ENCODE measurements at places on chromosomes 12 and 14.

DNA sequence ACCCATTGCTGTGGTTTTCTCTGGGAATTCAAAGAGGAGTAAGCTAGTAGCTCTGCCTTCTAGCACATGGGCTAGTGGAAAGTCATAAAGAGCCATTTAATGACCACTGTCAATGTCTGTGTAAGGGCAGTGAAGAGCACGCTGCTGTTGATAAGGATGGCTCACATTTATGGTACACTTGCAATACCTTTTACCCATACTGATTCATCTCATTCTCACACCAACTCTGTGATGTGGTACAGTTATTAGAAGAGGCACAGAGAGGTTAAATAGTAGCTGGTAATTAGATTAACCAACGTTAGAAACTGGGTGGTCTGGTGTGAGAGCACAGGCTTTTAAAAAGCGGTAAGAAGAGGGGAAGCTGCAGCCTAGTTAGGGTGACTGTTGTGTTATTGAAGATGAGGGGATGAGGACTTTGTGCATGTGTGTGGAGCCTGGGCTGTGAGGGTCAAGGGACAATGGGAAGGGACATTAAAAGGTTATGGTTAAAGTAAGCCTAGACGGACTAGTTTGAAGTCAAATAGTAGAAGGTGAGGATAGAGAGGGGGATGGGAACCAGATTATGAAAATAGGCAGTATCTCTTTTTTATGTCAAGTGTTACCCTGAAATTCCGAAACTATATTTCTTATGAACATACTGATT, 25.2 kb downstream of the RASSF3 start:
- no peak for DNase-seq

DNA sequence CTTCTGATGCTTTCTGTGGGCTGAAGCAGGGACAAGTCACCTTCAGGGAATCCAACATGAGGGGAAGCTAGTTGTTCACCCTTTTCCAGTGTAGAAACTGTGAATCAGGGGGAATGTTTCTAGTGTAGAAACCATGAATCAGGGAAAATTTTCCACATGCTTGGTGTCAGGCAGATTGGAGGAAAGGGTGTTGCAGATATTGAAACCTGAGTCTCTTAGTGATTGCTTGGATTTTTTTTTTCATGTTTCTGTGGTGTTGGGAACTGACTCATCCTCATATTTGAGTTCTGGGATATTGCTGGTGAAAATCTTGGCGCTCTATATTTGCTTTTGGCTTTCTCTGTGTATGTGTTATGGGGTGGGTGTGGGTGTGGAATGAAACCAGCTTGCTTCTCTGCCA, 144.5 kb upstream of the FBXO33 start:
- DNase-seq: no peak

GRCh38 chr12:106329231-106329982, 26.9 kb downstream of the TCP11L2 start:
- no peak for DNase-seq

DNA sequence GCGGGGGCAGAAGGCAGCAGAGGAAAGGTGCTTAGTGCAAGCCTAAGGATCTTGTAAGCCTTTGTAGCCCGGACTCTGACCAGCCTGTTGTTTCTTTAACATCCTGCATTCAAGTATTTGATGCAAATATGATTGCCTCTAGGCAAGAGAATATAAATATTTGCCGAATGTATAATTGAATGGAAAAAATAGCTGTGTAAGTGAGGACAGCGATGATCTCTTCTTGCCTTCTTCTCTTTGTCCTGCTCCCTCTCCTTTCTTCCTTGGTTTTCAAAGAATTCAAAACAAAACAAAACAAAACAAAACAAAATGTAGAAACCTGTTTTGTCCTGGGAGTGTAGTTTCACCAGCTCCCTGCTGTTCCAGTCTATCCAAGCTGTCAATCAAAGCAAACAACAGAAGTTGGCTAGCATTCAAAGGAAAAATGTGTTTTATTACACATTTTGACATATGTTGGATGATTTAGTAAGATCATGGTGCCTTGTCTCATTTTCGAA, 74.9 kb upstream of the CPM start:
- no peak for DNase-seq

GRCh38 chr12:88529531-88530488, 50.5 kb downstream of the KITLG start:
- DNase-seq: no peak

- DNase-seq: no peak
Observed at GRCh38 chr14:82500222-82500621, 966.6 kb upstream of the SEL1L start.

DNA sequence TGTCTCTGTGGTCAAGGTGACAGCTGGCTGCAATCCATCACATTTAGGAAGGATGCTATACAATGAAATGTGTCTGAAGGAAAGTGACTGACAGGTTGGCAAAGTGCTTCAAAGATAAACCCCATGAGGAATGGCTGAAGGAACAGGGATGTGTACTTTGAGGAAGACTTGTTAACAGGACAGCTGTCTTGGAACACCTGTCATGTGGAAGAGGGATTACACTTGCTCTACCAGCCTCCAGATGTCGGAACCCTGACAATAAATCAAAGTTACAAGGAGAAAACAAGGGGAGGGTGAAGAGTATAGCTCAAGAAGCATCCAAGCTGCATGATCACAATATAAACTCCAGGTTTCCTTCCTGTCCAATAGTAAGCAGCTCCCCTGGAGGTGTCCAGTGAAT, 147.8 kb upstream of the TMCC3 start:
- DNase-seq: no peak

DNA sequence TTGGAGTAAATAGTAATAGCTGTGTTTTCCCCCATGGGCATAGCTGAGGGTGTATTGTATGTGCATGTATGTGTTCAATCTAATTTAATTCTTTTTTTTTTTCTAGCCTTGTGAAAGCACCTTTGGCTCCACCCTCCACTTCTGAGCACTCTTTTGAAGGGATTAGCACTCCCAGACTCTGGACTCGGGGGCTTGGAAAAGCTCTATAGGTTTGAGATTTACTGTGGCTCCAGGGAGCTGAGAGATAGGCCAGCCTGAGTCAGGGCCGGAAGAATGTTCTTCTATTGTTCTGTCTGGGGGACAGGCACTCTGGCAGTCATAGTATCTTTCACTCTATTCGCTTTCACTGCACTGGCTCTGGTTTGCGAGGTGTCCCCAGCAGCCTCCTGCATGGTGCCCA, 540.0 kb upstream of the TBX3 start:
- DNase-seq: no peak

GRCh38 chr12:125069616-125070015, 4.4 kb downstream of the AACS start:
- no peak for DNase-seq

- DNase-seq: no peak
Observed at GRCh38 chr12:29713729-29714128, 70.0 kb downstream of the TMTC1 start.

GRCh38 chr12:91332302-91332701, 149.7 kb upstream of the DCN start:
- DNase-seq: no peak

- no peak for DNase-seq
Observed at GRCh38 chr12:2678426-2678825, 116.3 kb upstream of the FKBP4 start.

DNA sequence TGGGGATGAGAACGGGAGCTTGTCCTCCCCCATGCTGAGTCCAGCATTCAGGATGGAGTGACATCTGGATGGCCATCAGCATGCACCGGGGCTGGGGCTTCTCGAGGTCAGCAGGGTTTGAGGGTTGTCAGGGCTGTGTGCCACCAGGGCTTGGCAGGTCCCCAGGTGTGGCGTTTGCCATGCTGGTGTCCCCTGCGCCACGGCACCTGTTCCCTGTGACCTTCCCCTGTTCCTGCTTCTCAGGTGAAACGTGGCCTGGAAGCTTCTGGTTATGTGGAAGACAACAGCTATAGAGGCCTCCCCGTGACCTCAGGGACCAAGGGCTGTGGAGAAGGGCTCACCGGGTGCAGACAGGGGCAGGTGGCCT, 152.4 kb downstream of the KIF26A start:
- DNase-seq: no peak

GRCh38 chr12:107684029-107684795, 1.4 kb upstream of the PWP1 start:
- DNase-seq: no peak

DNA sequence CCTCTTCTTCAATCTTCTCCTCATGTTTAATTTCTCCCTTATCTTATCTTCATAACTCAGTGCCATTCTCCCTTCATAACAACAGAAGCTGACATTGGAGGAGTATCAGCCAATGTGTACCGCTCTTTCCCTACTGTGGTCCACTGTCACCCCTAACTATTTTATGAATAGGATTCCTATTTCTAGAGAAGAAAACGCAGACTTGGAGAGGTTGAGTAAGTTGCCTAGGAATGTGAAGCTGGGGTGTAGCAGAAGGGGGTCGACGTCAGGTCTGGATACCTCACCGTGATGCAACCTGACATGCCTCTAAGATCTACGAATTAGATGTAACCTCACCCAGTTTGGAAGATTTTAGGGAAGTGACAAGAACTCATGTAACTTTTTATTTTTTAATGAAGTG, 17.1 kb downstream of the LMO3 start:
- DNase-seq: no peak

- DNase-seq: no peak
Observed at GRCh38 chr12:11228296-11228879, 41.1 kb downstream of the PRB3 start.

GRCh38 chr12:63307849-63308248, 156.8 kb upstream of the AVPR1A start:
- no peak for DNase-seq

DNA sequence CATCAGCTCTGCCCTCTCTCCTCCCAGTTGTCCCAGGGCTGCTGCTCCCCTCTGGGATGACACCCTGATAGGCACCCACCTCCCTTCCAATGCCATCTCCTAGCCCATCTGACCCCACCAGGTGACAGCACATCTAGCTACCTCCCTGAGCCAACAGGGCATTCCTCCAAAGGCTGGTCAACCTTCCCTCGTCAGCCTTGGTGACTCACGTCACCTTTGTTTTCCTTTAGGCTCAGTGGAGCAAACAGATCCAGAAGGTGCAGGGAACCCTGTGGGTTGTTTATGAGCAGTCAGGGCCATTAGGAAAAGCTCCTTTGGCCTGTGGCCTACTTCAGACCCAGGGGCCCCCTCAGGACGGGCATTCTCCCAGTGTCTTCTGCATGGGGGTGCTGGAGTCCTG, 32.4 kb downstream of the PIGH start:
- DNase-seq: no peak

DNA sequence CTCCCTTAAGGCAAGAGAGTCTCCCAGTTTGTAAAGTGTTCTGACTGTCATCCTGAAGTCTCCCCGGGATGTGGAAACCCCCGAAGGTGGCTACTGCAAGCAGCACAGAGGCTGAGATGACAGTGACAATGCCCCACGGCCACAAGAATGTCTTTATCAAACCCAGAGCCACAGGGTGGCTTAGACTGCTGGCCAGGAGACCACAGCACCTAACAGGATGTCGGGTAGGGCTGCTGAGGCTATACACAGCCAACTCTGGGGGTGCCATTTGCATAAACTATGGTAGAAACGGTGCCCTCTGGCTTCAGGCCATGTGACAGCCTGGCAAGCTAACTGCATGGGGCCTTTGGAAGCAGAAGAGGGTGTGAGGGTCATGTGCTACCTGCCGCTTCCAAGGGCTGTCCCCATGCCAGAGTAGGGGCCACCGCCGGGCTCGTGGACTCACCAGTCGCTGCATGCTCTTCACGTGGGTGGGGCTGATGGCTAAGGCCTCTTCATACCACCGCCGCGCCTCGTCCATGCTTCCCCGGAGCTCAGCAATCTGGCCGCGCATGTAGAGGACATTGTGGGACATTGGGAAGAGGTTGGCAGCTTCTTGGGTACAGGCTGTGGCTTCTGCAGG, 180.9 kb downstream of the CALM1 start:
- DNase-seq: no peak

DNA sequence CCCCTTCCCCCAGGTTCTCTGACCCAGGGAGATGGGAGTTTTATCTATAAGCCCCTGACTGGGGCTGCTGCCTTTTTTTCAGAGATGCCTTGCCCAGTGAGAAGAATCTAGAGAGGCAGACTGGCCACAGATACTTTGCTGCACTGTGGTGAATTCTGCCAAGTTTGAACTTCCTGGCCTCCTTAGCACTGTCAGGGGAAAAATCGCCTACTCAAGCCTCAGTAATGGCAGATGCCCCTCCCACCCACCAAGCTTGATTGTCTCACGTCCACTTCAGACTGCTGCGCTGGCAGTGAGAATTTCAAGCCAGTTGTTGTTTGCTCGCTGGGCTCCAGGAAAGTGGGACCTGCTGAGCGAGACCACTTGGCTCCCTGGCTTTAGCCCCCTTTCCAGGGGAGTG, 31.7 kb downstream of the KLRK1 start:
- no peak for DNase-seq

GRCh38 chr12:52361553-52361952, 5.7 kb downstream of the KRT85 start:
- no peak for DNase-seq

- no peak for DNase-seq
Observed at GRCh38 chr12:15605881-15606590, 183.2 kb downstream of the EPS8 start.

GRCh38 chr14:93980456-93981201, 4.3 kb upstream of the ASB2 start:
- DNase-seq: no peak

DNA sequence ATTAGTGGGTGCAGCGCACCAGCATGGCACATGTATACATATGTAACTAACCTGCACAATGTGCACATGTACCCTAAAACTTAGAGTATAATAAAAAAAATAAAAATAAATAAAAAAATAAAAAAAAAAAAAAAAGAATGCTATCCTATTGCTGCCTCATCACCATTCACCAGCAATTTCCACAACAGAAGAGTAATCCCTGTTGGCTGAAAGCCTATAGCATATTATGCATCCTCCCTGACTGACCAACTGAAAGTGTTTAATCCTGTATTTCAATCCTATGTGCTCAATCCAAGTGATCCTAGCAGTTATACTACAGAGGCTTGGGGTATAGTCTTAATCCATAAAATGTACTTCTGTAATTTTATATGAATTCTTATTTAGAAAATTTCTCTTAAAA, 18.5 kb downstream of the DICER1 start:
- DNase-seq: no peak

- DNase-seq: no peak
Observed at GRCh38 chr14:35161231-35161630, 38.9 kb downstream of the PRORP start.

- no peak for DNase-seq
Observed at GRCh38 chr12:6280053-6280469, 30.4 kb upstream of the PLEKHG6 start.

GRCh38 chr14:53525608-53526007, 372.5 kb upstream of the DDHD1 start:
- no peak for DNase-seq

DNA sequence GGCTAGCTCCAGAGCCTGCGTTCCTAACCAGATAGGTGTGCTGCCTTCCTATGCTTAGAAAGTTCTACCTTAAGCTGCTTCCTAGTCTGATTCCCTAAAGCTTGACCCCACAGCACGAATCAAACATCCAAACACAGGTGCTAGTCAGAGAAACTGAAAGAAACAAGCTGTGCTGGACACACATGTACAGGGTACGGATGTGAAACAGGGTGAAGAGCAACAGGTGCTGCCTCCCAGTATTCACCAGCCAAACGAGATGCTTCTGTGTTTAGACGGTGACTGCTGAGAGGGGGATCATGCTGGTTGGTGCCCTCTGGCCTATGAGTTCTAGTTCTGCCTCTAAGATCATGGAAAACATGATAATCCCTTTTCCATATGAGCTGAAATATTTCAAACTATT, 105.3 kb downstream of the GRIP1 start:
- DNase-seq: no peak

Measured in SIG-M5 (cell line).